Naive thymus-derived CD4-positive, alpha-beta T cell (primary cell): ENCODE measurements at places on chromosomes 4 and X.

- no peak for DNase-seq
Measured at GRCh38 chr4:110550260-110550659, 72.6 kb downstream of the PITX2 start.

DNA sequence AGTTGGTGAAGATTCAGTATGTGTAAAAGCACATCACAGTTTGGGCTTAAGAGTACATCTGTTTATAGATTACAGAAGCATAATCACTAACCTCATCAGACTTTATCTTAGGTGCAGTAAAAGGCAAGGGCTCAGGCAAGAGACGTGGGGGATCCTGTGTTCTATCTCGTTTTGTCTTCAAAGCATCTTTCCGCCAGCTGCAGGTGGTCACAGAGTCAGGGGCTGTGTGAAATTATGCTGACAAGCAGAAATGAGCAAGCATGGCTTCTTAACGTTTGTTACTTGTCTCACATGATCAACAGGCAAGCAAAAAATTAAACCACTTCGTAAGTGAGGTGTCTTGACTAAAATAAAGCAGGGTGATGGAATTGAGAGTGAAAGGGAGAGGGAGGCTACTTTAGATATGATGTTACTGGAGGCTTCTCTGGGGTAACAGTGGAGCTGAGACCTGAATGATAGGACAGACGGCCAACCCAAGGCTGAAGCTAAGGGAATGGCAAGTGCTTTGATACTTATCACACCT is 1.4 kb upstream of the TEC start:
- DNase-seq: no peak

GRCh38 chr4:152709675-152710438 is 30.1 kb upstream of the TMEM154 start:
- DNase-seq: no peak

- DNase-seq: no peak
Measured at GRCh38 chr4:65635051-65635821, 35.1 kb downstream of the EPHA5 start.

GRCh38 chr4:6548201-6548881 is 26.6 kb upstream of the MAN2B2 start:
- DNase-seq: no peak

DNA sequence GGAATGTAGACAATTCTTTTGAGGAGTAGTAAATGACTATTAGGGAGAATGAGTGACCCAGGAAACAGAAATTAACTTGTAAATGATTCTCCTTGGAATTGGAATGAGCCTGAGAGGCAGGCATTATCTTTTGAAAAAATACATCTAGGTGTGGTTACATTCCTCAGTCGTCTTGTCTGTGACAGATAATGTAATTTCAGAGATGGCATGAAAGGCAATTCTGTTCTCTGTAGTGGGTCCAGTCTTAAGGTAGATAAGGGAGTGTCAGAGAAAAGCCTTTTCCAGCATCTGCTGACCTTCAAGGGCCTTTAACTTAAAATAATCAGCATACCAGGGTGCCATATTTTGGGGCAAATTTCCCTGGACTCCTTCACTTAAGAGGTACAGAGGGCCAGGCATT is 35.1 kb downstream of the HERC6 start:
- no peak for DNase-seq

- no peak for DNase-seq
Measured at GRCh38 chrX:64427281-64427680, 32.0 kb upstream of the MTMR8 start.

DNA sequence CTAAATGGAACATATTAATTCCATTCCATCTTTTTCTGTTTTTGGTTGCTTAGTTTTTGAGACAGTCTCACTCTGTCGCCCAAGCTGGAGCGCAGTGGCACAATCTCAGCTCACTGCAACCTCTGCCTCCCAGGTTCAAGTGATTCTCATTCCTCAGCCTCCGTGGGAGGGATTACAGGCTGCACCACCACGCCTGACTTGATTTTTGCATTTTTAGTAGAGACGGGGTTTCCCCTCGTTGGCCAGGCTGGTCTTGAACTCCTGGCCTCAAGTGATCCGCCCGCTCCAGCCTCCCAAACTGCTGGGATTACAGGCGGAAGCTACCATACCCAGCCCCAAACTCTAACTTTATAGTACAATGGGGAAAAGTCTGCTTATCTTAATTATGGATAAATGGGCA is 11.2 kb downstream of the HNRNPD start:
- DNase-seq: no peak

GRCh38 chr4:158604369-158604768 is 67.3 kb downstream of the C4orf46 start:
- no peak for DNase-seq
